ENCODE measurements at places on chromosomes 13 and 19. TPM values are rescaled to one million over a fixed set of nuclear protein-coding genes. Genes with fewer than 3 reads are reported as not detected.

Gene SLC17A7
- total RNA-seq: under 0.01 TPM

DNA sequence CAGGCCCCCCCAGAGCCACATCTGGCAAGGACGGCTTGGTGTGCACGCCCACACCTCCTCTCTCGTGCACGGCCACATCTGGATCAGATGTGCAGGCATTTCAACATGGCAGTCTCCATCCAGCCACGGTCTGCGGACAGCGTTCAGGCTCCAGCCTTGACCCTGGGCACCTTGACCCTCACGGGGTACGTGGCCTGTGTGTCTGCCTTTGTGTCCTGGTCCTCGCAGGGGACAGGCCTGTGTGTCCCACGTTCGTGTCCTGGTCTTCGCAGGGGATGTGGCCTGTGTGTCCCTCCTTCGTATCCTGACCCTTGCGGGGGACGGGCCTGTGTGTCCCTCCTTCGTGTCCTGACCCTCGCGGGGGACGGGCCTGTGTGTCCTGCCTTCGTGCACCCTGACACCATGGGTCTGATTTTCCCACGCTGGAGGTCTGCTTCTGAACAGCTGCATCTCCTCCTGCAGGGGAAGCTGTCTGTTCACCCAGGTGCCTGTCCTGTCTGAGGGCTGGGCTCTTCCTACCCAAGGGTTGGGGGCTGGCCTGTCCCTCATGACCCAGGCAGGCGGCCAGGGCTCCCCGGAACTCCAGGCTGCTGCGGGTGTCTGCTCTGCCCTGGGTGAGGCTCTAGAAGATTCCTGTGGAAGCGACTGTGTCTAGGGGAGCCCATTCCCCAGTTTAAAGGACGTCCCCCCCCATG lies 25.3 kb downstream of the RASA3 start:
- DNase-seq: no peak

DNA sequence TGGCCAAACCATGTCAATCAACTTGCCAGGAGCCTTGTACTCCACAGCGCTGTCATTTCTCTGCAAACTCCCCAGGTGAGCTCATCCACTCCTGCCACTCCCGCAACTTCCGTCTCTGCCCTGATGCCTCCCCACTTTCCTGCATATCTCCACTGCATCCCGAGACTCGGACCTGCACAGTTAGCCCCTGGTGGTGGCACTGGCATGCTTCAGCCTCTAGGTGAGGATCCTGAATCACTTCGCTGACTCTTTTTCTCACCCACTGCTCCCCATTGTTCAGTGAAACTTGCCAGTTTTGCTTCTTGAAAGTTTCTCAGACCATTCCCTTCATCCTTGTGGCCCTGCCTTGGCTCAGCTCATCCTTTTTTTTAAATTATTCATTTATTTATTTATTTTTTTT lies 3.4 kb upstream of the CTU1 start:
- DNase-seq: no peak

Gene KLK1
- total RNA-seq: 0.54 TPM

- no peak for DNase-seq
These were observed 1.2 kb downstream of the MEDAG start for GRCh38 chr13:30907121-30907861.

- DNase-seq: no peak
These were observed 142.5 kb upstream of the ZNF536 start for GRCh38 chr19:30229525-30230174.

Gene ELSPBP1
- total RNA-seq: not detected

Gene CACNG7
- total RNA-seq: not detected

DNA sequence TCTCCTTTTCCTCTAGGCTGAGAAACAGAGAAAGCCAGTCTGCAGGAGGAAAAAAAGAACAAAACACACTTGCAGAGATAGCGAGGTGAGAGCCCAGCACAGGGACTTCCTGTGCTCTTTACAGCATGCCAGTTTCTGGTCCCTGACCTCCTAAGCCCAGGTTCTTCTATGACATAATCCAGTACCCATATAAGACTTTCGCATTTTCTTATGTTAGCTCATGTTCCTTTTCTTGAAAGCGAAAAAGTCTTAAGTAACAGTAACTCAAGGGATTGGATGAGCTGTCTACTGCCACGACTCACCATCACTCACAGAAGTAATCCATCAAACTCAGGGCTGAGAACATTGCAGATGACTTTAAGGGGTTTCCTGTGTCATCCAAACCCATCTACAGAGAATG lies 17.4 kb downstream of the CCDC70 start:
- no peak for DNase-seq

DNA sequence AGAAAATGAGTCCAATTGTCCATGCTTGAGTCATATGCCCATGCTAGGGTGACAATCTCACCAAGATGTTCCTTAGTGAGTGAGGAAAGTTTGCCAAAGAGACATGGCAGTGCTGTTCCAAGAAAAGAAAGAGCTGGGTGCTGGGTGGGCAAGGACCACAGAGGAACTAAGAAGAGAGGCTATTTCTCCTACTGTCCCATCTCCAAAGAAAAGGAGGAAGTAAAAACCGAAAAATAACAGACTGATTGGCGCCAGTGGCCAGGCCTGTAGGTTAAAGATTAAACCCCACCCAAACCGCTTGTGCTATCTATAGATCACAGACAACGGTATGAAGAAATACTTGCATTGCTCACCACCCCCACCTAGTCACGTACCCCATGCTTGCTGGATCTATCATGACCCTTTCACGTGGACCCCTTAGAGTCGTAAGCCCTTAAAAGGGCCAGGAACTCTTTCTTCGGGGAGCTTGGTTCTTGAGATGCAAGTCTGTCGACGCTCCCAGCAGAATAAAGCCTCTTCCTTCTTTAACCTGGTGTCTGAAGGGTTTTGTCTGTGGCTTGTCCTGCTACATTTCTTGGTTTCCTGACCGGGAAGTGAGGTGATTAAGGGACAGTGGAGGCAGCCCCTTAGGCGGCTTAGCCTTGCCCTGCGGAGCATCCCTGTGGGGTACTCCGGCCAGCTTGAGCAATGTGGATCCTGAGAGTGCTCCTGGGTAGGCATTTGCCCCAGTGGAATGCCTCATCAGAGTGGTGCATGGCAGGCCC lies 606.5 kb downstream of the UQCRFS1 start:
- no peak for DNase-seq

GRCh38 chr19:35135389-35135909 lies 590 bp upstream of the LGI4 start:
- DNase-seq: no peak

- no peak for DNase-seq
These were observed 18.3 kb downstream of the NWD1 start for GRCh38 chr19:16737911-16738310.

GRCh38 chr13:46728777-46729176 lies 68.2 kb downstream of the ESD start:
- peak; percentile 8 for DNase-seq

DNA sequence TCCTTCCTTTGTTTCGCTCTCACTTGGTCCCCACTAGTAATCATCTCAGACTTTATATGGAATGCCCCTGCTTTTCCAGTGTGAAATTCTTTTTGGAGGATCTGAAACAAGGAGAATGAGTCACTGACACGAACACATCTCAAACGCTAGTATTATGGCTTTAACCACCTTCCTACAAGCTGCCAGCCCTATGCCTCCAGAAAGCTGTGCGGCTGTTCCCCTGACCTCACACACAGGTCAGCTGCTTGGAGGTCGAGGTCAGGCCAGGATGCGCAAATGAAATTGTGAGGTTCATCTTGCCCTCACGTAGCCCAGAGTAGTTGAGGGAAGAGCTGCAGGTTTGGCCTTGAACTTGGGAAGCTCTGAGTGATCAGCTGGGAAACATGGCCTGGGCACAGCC lies 449.8 kb downstream of the FGF9 start:
- DNase-seq: no peak

GRCh38 chr19:24033963-24034342 lies 53.0 kb upstream of the ZNF254 start:
- peak; percentile 65 for DNase-seq

DNA sequence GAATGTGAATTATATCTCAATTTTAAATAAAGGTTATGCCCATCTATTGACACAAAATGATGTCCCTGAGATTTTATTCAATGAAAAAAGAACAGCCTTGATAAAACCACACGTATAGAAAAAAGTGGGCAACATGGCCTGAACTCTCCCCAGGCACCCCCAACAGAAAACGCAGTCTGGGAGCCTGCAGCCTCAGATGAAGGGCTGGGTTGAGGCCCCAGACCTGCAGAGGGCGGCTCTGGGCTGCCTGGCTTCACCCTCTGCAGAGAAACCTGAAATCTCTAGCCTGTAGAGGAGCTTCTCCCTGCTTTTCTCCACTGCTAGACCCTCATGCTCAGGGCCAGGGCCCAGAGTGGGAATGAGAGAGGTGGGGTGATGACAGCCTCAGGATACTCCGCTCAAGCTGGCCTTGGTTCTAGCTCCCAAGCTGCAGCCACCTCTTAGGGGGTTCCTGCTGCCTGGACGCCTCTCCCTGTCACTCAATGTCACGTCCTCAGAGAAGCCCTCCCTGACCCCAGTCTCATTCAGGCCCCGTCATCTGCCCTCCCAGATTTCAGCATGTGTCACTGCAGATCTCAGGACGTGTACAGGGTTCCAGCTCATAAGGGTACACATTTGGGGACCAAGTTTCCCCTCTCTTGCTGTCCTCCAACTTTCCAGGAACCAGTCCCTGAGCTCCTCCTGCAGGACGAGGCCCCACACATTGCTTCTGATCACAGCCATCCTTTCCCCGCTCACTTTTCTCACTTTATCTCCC lies 1.8 kb downstream of the MBD3 start:
- no peak for DNase-seq
